ENCODE measurements at places on chromosomes 16 and 17. TPM values are rescaled to one million over a fixed set of nuclear protein-coding genes. Genes with fewer than 3 reads are reported as not detected.

DNA sequence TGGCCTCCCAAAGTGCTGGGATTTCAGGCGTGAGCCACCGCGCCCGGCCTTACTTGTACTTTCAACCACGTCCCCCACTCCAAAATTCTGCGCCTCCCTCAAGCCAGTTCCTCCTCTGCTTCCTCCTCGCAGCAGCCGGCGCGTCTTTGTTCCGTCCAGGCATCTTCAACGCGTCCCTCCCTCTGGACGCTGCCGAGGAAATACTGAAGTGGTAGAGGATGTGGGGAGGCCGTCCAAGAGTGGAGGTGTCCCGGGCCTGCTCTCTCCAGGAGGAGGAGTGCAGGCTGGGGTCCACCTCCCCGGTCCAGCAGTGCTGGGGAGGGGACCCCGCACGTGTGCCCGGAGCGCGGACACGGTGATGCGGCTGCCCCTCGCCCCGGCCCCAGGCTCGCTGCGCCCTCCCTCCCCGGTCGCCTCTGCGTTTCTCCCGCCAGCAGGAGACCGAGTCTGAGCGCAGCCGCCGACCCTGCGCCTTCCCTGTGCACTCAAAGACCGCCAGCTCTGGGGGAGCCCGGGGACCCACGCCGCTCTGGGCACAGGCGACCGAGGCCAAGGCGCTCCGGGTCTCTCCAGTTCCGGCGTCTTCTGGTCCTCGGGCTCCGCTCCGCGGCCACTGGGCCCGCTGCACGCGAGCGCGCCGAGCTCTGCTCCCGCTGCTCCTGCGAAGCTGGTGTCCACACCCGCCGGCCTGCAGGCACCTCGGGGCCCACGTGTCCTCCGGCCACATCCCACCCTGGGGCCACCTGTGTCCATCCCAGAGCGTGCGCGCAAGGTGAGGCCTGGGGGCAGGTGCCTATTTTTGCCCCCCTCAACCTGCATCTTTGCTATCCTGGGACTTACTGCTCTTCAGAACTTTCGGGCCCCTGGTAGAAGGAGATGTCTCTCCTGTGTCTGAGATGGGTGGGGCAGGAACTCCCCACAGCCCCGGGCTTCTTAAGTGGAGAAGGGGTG lies 31.7 kb downstream of the OSBPL7 start:
- H3K4me3 ChIP-seq = peak overlapping the region; percentile 53
- H3K36me3 ChIP-seq = no peaks in the 10 kb centered on the region
- H3K27ac ChIP-seq = no peak overlapping the region
- peaks cover 51% of the 10 kb centered on the region for H3K27me3 ChIP-seq
- DNase-seq = peak; percentile 85

DNA sequence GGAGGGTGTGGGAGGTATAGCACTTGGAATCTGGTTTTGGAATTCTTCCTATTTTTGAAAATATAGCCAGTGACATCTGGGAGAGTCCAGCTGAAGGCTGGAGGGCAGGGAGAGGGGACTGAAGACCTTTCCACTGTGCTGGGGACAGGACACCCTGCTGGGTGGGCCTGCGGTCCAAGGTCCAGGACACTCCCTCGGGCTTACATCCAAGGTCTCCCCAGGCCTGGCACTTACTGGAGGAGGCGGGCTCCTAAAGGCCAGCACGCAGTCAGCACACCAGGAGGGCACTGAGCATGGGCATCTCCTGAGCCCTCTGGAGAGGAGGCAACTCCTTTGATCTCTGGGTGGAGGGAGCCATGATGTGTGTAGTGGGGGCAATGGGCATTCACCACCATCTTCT lies 35.5 kb upstream of the ETV4 start:
- no peak for DNase-seq
- H3K36me3 ChIP-seq = no peaks in the 10 kb centered on the region
- H3K27ac ChIP-seq = peak overlapping the region; percentile 32
- H3K27me3 ChIP-seq = no peaks in the 10 kb centered on the region
- H3K4me3 ChIP-seq = no peak overlapping the region

DNA sequence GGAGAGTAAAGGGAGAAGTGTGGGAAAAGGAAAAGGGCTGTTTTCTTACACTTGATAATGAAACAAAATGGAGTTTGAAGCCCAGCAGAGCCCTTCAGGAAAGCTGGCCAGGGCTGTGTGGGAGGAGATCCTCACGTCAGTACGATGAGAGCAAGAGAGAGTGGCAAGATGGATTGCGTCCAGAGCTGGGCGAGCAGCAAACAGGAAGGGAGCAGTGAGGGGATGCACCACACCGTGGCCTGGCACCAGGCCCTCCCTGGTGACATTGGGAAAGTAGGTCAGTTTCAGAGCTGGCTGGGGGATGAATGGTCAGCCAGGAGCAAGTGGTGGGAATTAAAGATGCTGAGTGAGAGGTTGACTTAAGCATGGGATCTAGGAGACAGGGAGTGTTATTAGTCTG lies 273.6 kb downstream of the GRIN2A start:
- DNase-seq = no peak
- H3K27me3 ChIP-seq = no peaks in the 10 kb centered on the region
- H3K4me1 ChIP-seq = no peaks in the 10 kb centered on the region
- H3K4me3 ChIP-seq = no peak overlapping the region
- H3K27ac ChIP-seq = no peak overlapping the region

Gene SPN
- total RNA-seq = 28.7 TPM

DNA sequence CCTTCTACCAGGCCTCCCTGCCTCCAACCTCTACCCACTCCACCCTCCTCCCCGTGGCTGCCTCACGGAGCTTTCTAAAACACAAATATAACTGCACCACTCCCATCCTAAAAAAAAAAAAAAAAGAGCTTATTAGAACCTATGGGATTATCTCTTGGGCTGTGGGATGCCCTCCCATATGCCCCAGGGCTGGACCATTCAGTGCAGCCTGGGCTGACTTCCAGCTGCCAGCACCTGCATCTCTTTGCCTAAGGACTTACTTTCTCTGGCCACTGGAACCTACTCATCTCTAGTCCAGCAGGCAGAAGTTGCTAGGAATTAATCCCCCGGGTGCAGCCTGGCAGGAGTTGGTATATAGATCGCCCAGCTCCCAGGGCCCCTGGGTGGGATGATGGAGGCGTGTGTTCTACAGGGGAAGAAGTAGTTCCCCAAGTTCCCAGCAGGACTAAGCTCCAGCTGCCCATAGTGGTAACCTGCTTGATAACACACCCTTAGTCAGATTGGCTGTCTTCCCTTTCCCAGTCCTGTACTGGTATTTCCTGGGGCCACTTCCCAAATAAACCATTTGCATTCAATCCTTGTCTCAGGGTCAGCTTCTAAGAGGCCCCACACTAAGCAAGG lies 10.3 kb downstream of the MPP3 start:
- peaks cover 7% of the 10 kb centered on the region for H3K4me1 ChIP-seq
- H3K27me3 ChIP-seq = no peaks in the 10 kb centered on the region
- H3K36me3 ChIP-seq = no peaks in the 10 kb centered on the region

Gene ADGRG1
- 11.5 TPM for total RNA-seq

DNA sequence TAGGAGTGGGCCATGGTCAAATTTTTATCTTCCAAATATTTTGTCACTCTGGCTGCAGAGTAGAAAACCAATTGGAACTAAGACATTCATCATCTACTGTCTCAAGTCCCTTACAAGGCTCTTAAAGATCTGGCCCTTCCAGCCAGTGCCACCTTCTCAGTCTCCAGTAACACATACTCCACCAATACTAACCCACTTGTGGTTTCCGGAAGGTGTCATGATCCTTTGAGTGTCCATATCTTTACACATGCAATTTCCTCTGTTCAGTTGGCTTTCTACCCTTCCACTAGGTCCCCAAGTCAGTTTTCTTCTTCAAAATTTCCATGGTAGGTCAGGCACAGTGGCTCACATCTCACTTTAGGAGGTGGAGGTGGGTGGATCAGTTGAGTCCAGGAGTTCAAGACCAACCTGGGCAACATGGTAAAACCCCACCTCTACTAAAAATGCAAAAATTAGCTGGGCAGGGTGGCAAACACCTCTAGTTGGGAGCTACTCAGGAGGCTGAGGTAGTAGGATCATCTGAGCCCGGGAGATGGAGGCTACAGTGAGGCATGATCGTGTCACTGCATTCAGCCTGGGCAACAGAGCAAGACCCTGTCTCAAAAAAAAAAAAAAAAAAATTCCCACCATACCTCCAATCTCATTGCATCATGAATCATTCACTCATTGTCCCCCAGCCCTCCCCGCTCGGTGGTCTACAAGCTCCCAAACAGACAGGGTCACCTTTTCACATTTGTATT lies 6.0 kb upstream of the GRB2 start:
- H3K27me3 ChIP-seq = no peaks in the 10 kb centered on the region
- no peaks in the 10 kb centered on the region for H3K36me3 ChIP-seq
- H3K27ac ChIP-seq = no peak overlapping the region
- DNase-seq = no peak
- H3K4me3 ChIP-seq = no peak overlapping the region

GRCh38 chr17:74457146-74457819 lies 9.2 kb upstream of the CD300A start:
- no peak overlapping the region for H3K4me3 ChIP-seq
- H3K27ac ChIP-seq = no peak overlapping the region
- peaks cover 61% of the 10 kb centered on the region for H3K4me1 ChIP-seq
- DNase-seq = peak; percentile 94
- no peaks in the 10 kb centered on the region for H3K36me3 ChIP-seq
- no peaks in the 10 kb centered on the region for H3K27me3 ChIP-seq

DNA sequence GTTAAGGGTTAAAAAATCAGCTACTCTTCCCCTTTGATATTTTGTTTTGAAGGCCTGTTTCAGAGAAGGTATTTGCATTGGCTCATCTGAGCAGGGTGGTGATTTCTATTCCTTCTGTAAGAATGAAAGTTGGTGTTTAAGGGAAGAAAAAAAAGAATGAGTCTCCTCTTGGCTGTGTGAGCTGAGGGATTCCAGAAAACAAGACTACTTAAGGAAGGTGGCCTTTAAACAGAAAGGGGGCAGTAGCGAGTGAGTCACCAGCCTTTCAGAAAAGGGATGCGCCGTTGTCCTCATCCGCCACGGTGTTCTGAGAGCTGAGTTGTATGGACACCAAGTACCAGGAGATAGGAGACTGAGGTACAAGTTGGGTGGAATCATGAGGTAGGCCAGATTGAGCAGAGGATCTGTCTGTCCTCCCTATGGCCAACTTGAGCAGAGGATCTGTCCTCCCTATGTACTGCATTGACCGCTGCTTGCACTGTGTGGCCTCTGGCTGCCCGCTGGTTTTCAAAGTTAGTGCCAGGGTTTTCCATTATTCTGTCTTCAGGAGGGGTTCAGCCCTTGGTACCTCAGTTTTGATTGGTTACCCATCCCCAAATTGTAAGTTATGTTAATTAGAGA lies 8.2 kb downstream of the PRKCA start:
- no peaks in the 10 kb centered on the region for H3K36me3 ChIP-seq
- H3K4me3 ChIP-seq = no peak overlapping the region
- no peak for DNase-seq
- no peak overlapping the region for H3K27ac ChIP-seq

Gene HS3ST6
- total RNA-seq = not detected

GRCh38 chr16:80848862-80849261 lies 44.5 kb upstream of the CDYL2 start:
- H3K36me3 ChIP-seq = no peaks in the 10 kb centered on the region
- H3K4me3 ChIP-seq = no peak overlapping the region
- no peaks in the 10 kb centered on the region for H3K27me3 ChIP-seq
- no peak overlapping the region for H3K27ac ChIP-seq
- no peak for DNase-seq

DNA sequence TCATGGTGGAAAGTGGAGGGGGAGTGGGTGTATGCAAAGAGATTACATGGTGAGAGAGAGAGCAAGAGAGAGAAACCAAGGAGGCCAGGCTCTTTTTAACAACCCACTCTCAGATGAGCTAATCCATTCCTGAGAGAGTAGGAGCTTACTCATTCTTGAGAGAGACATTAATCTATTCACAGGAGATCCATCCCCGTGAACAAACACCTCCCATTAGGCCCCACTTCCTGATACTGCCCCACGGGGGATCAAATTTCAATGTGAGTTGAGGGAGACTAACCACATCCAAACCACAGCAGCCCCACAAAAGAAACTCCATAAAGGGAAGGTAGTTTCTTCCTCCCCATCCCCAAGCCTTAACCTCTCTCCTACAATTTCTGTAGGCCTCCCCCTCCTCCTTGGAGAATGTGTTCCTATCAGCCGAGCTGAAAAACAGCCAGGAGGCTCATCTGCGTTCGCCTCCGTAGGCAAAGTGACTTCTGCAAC lies 450.0 kb downstream of the NPIPA7 start:
- H3K4me1 ChIP-seq = no peaks in the 10 kb centered on the region
- H3K4me3 ChIP-seq = no peak overlapping the region
- no peak overlapping the region for H3K27ac ChIP-seq

All from spleen (tissue), 13 donors.